ENCODE measurements at places on chromosomes 11 and 22.

GRCh38 chr11:294780-295179, 4.5 kb downstream of the IFITM5 start:
- no peak for DNase-seq

DNA sequence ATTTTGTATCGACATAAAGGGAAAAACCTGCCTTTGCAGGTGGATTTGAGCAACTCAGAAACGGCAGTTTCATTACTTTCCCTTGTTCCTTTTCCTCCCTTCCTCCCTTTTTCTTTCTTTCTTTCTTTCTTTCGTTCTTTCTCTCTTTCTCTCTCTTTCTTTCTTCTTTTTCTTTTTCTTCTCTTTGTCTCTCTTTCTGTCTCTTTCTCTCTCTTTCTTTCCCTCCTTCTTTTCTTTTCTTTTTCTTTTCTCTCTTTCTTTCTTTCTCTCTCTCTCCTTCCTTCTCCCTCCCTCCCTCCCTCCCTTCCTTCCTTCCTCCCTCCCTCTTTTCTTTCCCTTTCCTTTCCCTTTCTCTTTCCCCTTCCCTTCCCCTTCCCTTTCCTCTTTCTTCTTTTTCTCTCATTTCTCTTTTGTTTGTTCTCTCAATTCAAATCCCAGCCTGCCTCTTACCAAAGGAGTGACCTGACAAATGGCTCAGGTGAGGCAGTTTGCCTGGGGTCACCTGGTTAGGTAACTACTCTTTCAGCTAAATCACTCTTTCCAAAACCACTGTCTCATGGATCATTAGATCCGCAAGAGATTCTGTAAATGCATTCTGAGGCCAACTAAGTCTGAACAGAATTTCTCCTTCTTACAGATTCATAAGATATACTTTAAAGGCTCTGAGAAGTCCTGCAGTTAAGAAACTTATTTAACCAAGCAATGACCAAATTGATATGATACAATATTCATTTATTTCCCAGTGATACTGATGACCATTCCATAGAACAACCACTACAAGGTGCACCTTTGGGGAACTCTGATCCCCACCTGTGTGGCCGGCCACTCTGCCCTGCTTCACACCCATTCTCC, 75.3 kb downstream of the MYO18B start:
- no peak for DNase-seq

DNA sequence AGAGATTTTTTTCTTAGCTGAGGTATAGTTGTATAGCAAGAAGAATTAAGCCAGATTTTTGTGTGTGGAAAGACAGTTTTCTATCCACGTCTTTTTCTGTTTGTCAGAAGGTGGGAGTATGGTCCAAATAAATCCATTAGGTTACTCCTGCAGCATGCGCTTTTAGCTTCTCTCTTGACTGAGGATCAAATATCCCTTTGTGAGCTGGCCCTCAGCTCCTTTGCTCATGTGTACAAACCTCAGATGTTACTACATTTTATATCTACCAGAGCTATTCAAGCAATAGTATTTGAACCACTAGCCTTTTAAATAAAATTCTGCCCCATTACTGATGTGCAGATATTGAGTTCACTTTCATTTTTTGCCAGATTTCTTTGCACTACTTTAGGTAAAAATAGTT, 8.8 kb upstream of the SIDT2 start:
- DNase-seq: no peak

- no peak for DNase-seq
These were observed 9.5 kb upstream of the PKP3 start for GRCh38 chr11:384511-384910.

GRCh38 chr22:20457506-20458240, 20.0 kb upstream of the SCARF2 start:
- no peak for DNase-seq

GRCh38 chr11:107014871-107015270, 3.4 kb downstream of the GUCY1A2 start:
- DNase-seq: no peak

DNA sequence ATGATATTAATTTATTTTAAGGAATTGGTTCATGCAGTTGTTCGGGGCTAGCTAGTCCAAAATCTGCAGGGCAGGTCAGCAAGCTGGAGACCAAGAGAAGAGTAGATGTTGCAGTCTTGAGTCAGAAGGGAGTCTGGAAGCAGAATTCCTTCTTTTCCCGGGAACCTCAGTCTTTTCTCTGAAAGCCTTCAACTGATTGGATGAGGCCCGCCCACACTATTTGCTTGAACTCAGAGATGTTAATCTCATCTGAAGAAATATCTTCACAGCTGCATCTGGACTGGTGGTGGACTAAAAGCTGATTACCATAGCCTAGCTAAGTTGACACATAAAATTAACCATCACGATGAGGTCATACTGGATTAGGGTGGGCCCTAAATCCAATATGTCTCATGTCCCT, 122.2 kb downstream of the COMMD9 start:
- DNase-seq: no peak

DNA sequence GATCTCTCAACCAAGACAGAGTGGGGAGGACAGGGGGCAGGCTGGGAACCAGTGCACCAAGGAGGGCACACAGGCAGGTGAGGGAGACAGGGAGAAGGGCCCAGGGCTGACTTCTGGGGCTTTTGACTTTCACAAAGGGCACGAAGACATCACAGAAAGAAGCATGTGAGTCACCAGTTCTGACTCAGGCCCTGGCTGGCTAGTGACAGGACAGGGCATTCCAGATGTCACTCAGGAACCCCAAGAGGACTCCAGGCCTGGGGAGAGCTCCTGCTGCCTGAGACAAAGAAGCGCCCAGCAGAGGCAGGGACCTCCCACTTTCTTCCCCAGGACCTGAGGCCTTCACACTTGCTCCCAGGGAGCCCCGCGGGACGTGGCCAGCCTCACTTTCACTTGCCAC, 497.2 kb downstream of the BUD13 start:
- DNase-seq: no peak

- DNase-seq: no peak
These were observed 129.0 kb downstream of the MICAL2 start for GRCh38 chr11:12239396-12239795.

GRCh38 chr11:46290598-46291309, 13.3 kb downstream of the CREB3L1 start:
- no peak for DNase-seq

GRCh38 chr11:83613767-83614121, 327.6 kb upstream of the CCDC90B start:
- DNase-seq: no peak

GRCh38 chr22:23242473-23243001, 62.2 kb downstream of the BCR start:
- DNase-seq: no peak

DNA sequence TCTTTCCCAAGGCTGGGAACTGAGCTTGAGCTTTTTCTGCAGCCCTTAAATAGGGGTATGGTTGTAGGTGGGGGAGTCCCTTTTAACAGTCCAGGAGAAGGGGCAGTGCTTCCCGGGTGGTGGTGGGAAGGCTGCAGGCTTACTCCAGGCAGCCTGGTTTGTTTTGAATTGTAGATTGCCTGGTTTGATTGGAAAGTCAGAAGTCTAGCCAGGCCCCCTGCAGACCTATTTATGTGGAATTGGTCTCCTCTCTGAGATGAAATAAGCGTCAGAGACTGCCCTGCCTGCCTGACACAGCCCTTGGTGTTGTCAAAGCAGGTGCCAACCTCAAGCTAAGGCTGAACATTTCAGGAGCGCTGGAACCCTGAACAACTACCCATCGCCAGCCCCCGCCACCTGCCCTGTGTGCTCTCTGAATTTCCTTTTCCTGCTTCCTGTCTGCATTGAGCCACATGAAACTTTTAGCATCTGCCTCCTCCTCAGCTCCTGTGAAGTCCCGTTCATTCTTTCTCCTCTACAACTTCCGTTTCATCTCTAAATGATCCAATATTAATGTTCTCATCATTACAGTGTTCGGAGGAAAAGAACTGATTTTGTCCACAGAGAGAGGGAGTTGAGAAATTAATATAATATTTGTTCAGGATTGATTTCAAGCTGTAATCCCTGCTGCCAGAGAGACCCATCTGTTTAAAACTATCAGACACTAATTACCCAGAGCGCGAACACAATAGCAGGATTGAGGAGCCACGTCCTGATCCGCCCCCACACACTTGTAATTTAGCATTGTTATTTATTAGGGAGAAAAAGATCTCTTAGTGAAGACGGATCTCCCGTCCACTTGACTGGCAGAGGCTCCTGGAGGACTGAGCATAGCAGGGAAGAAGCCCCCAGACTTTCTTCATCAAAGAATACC, 136.5 kb downstream of the TRIM29 start:
- DNase-seq: no peak

Data from CD4-positive, CD25-positive, alpha-beta regulatory T cell (primary cell).